ENCODE measurements at places on chromosomes 3 and 15.
A peak's percentile ranks its signal among the peaks of the same experiment; 100 is the strongest.

GRCh38 chr15:25058080-25058785 lies 103.4 kb downstream of the SNRPN start:
- DNase-seq, result no peak

DNA sequence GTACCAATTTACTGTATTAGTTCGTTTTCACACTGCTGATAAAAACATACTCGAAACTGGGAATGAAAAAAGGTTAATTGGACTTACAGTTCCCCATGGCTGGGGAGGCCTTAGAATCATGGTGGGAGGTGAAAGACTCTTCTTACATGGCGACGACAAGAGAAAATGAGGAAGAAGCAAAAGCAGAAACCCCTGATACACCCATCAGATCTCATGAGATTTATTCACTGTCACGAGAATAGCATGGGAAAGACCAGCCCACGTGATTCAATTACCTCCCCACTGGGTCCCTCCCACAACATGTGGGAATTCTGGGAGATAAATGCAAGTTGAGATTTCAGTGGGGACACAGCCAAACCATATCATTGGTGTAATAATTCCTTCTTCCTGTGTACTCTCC lies 69.6 kb downstream of the C3orf20 start:
- no peak for DNase-seq

DNA sequence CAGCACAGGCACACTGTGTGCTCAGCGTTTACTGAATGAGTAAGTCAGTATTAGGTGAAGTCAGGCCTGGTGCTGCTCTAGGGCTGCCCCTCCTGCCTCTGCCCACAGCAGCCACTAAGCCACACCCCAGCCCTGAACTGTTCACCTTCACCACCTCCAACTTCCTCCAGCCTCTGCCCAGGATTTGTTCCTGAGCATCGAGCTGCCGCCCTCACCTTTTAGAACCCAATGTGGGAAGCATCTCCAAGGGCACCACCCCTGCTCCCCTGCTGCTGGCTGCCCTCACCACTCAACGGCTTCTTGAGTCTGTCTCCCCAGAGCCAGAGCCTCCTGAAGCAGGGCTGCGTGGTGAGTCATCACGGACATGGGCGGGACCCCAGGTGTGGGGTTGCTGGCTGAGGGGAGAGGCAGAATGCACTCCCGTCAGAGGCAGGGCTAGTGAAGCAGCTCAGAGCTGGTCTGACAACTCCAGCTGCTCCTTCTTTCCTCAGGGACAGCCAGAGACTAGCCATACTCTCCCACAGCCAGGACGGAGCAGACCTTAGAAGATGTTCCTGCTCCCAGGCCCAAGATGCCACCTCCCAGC lies 5.8 kb downstream of the HYAL2 start:
- DNase-seq, result no peak

DNA sequence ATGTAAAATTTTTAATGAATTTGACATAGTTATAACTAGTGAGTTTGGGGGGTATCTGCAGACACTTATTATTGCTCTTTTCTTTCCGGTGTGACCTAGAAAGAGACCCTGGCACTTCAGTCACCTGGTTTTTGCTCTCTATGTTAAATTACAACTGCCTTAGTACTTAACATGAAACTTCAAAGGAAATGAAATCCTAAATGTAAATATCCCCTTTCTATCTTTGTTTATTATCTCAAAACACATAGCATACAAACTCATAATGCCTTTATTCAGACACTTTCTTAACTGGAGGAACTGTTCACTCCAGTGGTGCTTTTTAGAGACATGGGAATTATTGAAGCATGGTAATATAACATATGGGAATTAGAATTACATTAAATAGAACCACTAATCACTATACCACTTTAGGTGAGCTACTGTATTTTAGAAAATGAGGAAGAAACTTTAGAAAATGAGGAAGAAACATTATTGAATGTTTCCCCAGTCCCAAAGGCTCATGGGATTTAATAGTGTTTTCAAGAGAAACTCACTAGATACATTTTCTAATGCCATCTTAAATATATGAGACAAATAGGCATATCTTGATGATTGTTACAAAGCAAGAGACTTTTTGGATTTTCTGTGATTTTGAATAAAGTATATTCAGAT lies 119.5 kb upstream of the MLF1 start:
- DNase-seq, result no peak

DNA sequence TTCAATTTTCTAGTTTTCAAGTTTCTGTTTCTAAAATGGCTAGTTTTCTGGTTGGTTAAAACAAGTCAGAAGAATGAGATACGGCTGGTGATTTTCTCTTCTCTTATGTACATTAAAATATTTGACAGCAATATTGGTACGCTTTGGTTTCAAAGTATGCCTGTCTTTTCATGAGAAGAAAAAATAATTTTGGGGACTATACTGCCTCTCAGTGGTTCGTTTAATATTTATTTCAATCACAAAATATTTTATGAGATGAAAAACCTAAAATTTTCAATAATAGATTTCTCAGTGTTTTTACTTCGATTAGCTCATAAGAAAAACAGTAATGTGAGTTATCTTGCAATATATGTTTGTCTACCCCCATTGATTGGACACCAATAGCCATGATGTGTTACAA lies 72.8 kb upstream of the AADACL2 start:
- no peak for DNase-seq

DNA sequence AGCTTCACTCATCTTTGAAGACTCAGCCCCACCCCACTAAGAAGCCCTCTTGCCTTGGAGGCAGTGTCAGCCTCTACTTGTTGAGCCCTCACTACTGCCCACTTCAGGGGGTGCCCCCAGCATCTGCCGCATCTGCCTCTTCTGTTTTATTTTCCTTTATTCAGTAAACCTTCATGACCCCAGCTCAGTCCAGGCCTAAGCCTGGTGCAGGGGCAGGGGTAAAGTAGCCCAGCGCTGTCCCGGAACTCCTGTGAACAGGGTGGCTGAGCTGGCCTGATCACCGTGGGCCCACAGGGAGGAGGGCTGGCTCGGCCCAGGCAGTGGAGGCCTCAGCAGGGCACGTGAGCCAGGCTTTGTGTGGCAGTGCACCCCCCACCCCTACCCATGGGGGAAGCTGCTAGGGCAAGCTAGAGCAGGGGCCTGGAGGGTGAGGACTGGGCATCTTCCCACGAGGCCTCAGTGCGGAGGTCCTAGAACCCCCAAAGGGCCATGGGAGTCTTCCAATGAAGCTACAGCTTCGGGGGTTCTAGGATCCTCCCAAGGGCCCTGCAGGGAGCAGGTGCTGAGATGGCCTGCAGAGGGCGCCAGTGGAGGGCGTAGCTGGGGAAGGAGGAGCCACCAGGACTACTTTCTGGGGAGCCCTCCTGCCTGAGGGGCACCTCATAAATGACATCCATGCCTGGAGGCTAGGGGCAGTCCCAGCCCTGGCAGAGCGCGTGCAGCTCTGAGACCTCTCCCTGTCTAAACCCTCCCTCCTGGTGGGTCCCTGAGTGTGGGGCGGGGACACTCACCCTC lies 36.0 kb downstream of the TSPAN3 start:
- DNase-seq, result peak; percentile 68

GRCh38 chr3:170037463-170038433 lies at the start of gene GPR160:
GPR160 (plus strand) TSS chr3:170037995; CDS start chr3:170083973, 45,978 bp downstream.
- DNase-seq, result peak; percentile 88

GRCh38 chr3:57227930-57228751 lies 612 bp downstream of the APPL1 start:
- DNase-seq, result peak; percentile 78

DNA sequence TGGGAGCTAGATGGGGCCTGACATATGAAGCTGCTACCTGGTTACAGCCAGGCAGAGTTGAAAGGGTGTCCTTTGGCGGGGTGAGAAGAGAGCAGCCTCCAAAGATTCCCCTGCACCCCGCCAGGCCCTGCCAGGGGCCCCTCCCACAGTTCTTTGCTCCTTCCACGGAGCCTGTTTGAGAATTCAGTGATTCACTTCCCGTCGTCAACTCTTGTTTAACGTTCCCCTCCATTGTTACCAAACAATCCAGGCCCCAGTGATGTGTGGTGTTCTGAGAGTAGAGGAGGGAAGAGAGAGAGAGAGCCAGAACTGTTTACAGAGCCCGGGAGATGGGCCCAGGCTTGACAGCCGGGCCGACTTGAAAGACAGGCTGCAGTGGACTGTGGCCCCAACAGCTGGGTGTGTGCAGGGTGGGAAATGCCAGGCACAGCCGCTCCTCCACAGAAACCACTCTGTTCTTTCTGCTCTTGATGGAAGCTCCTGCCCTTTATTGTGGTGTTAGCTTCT lies 81.5 kb downstream of the SMAD3 start:
- peak; percentile 61 for DNase-seq

DNA sequence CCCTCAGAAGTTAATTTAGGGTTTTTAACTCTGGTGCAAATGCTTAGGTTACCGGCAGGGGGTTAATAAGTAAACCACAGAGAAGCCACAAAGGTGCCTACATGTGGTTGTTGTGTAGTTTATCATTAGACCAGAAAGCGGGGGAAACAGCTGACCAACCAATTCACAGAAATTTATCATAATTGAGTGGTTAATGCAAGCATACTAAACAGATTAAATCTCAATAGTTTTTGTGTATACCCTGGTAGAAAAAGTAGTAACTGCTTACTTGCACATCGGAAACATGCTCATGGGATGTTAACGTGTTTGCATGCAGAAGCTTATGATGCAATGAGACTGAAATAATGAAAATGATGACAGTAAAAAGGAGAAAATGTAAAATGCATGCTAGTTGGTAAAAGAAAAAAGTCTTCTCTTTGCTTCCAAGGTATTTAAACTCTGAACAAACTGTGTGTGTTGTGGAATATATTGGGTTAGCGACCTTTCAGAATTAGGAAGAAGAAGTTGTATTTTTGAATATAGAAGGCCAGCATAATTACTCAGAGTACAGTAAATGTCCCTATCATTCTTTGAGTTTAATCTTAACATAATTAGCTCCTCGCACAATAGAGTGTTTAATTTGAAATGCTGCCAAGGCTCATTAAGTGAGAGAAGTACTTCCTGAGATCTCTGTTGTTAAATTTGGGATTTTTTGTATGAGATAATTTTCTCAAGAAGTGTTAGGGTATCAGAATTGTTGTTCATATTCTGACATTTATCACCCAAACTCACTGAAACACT lies 316.2 kb downstream of the PTPRG start:
- DNase-seq, result no peak
